Left colon (tissue), 2 donors: ENCODE measurements at places on chromosomes 7 and 10. TPM values are rescaled to one million over a fixed set of nuclear protein-coding genes. Genes with fewer than 3 reads are reported as not detected.

DNA sequence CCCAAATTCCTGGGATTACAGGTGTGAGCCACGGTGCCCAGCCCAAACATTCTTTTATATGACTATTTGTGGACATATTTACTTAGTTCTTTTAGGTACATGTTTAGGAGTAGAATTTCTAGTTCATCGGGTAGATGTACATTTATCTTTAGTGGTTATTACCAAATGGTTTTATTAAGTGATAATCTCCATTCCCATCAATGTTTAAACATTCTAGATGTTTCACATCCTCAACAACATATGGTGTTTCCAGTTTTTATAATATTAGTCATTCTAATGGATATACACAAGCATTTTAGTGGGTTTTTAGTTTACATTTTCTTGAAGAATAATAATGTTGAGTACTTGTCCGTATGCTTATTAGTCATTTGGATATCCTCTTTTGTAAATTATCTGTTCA lies 131.7 kb downstream of the RTKN2 start:
- DNase-seq, result no peak

- no peak for DNase-seq
These were observed 2.2 kb upstream of the CCNJ start for GRCh38 chr10:96041146-96041545.

GRCh38 chr10:49834976-49835375 lies 72.9 kb upstream of the OGDHL start:
- DNase-seq, result no peak

DNA sequence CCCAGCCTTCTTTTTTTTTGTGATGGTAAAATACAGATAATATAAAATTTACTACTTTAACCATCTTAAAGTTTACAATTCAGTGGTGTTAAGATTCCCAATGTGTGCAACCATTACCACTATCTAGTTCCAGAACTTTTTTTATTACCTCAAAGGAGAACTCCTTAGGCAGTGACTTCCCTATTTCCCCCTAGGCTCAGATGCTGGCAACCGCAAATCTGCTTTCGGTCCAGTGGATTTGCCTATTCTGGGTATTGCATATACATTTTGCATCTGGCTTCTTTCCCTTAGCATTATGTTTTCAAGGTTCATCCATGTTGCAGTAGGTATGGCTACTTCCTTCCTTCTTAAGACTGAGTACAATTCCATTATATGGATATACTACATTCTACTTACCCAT lies 56.5 kb downstream of the AFAP1L2 start:
- DNase-seq, result no peak

DNA sequence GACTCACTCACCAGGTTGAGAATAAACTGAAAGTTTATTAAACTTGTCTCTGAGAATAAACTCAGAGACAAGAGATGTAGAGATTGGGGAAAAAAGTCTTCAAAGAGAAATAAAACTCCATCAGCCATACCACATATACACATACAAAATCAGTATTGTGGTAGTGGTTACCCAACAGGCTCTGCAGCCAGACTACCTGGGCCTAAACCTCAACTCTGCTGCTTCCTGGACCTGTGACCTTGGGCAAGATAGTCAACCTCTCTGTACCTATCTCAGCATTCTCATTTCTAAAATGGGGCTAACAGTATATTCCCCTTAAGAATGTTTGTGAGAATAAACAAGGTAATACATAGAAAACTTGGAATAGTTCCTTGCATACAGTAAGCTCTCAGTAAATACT lies 15.3 kb downstream of the TPK1 start:
- no peak for DNase-seq

DNA sequence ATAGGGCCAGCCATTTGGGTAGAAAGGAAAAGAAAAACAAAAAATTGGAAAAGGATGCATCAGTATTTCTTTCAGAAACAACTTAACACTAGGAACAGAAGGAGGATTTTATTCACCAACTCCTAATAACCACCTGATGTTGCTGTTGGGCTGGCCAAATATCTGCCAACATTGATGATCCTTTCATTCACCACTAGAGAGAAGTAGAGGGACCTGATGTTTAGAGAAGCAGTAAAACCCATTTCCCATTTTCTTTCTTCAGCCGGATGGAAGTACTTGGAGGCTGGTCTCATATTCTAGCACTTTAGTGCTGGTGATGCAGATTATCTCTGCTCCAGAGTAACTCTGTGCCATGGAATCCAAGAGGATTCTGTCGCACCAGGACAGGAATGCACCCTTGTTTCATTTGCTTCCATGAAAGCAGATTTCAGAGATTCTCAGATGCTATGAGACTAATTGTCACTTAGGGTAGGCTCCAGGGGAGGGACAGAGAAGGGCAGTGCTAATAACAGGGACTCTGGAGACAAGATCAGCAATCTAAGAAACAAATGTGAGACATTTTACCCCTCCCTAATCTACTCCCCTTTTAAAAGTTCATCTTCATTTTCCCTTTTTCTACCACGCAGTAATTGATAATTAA lies 3.1 kb downstream of the KLLN start:
- no peak for DNase-seq

DNA sequence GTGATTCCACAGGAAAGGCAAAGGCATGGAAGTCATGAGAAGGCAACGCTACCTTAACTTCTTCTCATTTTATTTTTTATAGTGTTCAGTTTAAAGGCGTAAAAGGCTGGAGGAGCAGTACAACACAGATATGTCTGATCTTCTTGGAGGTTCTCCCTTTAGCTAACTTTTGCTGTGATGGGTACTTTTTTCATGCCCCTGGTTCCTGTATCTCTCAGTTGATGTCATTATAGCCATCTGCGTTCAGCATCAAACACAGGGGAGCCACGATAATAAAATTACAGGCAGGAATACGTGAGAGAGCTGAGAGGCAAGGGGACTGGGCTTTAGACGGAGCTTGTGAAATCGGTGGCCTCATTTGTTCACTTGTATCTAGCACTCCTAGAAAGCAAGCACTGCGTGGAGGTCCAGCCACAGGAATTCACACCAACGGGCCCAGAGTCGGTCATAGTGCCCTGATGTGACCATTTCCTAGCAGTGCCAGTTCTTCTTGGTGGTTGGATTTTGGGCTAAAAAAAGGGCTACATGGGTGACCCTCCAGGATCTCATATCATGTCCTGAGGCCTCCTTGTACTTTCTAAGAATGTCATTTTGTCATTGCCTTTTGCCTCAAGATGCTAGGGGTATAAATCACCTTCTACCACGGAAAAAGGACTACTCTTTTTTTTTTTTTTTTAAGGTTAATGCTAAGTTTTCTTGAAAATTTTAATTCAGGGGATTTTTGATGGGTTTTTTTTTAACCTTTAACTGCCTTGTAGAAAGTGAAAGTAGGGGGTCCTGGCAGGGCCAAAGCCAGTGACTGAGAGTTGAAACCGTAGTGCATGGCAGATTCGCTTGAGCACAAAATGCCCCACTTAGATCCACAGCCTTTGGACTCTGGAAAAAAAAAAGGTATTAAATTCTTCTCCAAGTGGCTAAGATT lies 191.5 kb downstream of the CELF2 start:
- no peak for DNase-seq

- DNase-seq, result no peak
These were observed 6.9 kb downstream of the PIK3CG start for GRCh38 chr7:106871793-106872571.

DNA sequence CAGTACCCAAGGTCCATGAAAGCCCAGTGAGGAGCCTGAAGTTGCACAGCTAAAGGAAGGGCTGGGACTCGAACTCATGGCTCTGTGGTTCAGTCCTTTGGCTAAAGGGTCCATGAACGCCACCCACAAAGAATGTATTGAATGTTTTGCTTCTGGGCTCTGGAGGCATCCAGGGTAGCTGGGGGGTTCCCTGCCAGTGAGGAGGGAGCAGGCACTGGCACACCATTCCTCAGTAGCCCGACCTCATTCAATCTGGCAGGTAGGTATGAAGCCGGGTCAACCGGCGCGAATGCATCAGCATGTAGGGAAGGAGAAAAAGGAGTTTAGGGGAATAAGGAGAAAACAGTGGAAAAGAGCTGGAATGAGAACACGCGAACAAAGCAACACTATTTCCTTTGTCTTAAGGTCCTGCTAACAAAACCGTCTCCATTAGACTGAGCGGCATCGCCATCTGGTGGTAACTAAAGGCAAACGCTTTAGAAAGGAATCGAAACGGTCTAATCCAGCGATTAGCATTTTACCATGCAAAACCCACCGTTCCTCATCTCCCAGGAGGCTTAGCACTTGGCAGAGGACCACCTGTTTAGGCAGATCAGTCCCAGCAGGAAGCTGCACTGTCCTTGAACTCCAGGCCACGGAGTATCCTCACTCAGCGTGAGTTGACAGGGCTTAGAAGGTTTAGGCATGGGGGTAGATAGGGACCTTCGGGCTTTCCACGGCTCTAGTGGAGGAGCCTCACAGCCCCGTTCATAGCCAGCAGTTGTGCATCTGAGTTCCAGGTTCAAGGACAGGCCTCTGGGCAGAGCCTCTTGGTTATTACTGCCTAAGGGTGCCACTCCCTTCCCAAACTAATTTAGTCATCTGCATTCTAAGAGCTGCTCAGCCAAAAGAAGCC lies 122.8 kb downstream of the UBE2H start:
- DNase-seq, result peak; percentile 64

- DNase-seq, result no peak
These were observed 1.2 kb downstream of the CLDN3 start for GRCh38 chr7:73768641-73769480.

GRCh38 chr7:81068-81925 lies 111.1 kb upstream of the FAM20C start:
- DNase-seq, result peak; percentile 23

- no peak for DNase-seq
These were observed 7.8 kb downstream of the DCLRE1A start for GRCh38 chr10:113846036-113846435.

DNA sequence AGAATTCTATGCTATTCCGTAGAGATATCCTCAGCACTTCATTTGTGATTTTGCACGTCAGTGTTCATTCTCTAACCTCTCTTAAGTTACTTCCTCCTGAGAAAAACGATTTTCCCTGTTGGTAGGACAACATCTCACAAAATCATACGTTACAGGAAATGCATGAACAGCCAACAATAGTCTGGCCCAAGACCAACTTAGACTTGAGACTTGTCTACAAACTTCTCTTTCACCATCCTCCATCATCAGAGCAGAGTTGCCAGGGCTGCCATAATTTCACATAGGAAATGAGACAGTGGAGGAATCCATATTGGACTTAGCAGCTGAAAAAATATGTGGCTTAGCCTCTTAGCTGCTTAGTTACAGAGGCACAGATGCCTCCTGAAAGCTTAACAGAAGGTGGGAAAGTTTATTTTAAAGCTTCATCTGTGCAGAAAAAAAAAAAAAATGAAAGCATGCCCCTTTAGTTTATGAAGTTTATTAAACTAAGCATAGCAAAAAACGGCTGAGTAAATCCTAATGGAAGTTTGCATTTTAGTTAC lies 222.5 kb upstream of the CACNA2D1 start:
- no peak for DNase-seq

GRCh38 chr7:142709921-142710320 lies 39.4 kb upstream of the PRSS1 start:
- no peak for DNase-seq

DNA sequence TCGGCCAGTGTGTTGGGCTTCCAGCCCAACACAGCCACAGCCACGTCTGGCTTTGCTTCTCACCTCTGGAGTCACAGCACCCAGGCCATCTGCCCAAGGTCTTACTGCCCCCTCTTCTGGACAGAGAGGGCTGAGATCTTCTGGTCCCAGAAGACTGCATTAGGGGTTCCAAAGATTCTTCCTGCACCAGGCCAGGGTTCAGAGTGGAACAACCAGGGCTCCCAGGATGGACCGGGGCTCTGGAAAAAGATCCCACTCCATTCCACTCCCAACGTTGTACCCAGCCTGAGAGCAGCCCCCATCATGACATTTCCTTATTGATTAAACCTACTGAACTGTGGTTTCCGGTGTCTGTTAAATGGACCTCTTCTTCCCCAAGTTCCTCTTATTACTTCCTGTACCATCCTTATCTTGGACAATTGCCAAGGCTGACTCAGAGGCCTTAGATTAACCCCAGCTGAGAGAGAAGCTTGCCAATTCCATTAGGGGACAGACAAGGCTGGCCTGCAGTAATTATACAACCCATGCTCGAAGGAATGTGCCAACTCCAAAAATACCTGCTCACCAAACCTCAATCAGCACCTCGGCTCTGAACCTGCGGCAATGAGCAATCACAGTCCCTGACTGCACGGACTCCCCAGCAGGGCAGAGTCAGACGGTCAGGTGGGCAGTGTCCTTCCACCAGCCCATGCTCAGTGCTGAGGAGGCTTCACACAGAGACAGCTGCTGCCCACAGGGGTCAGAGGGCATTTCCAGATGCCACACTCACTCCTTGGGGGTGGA lies 47.9 kb upstream of the NPFFR1 start:
- no peak for DNase-seq

GRCh38 chr7:76340617-76341131 lies 18.1 kb downstream of the YWHAG start:
- no peak for DNase-seq

DNA sequence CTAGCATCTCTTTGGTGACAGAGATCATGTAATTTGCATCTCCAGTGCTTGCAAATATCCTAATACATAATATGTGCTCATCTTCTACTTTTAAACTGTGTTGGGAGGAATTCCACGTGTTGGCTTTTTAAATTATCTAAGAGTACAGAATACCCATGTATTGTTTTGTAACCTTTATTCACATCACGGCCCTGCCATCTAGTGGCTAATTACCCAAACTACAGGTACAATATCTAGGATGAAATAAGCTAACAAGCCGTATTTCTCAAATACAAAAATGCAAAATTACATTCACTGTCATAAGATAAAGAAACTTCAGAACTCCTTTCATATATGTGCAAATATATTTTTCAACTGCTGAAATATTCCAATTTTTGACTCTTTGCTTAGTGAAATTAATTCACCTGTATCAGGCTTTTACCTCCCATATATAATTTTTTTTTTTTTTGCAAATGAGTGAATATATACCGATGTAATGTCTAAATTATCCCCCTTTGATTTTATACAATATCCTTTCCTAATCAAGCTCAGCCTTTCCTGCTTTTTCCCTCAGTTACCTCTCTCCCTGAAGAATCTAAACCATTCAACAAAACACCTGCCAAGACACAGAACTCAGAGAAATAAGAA lies 30.3 kb upstream of the LSM8 start:
- DNase-seq, result no peak

- no peak for DNase-seq
These were observed 1.0 kb downstream of the GPR146 start for GRCh38 chr7:1045069-1046063.

DNA sequence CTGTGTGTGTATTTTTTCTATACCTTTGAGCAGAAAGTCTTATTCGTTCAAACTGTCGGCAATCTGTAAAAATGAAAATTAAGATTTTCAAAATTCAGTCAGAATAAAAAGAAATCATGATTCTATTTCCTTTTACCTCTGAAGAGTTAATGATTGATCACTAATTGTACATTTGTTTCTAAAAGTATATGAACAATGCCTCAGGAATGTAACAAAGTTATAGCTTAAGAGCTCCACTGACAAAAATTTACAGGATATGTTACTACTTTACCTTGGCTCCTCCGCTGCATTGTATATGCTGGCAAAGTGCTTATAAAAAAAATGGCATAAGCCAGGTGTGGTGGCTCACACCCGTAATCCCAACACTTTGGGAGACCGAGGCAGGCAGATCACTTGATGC lies 225.7 kb downstream of the VTI1A start:
- no peak for DNase-seq

- no peak for DNase-seq
These were observed 575.3 kb downstream of the IPMK start for GRCh38 chr10:57692255-57692980.

The KEL gene
- total RNA-seq, result 0.85 TPM

The ZNF282 gene
- 25.0 TPM for total RNA-seq

The PNLIPRP3 gene
- 0.14 TPM for total RNA-seq

The SPDYE9 gene
- total RNA-seq, result not detected

The LIPK gene
- not detected for total RNA-seq

The HNRNPH3 gene
- 79.9 TPM for total RNA-seq

The KIN gene
- 10.6 TPM for total RNA-seq

The CYP2C19 gene
- 3.9 TPM for total RNA-seq

The SPAG6 gene
- total RNA-seq, result not detected
